T-cell (primary cell): ENCODE measurements at places on chromosomes 7 and 10.

DNA sequence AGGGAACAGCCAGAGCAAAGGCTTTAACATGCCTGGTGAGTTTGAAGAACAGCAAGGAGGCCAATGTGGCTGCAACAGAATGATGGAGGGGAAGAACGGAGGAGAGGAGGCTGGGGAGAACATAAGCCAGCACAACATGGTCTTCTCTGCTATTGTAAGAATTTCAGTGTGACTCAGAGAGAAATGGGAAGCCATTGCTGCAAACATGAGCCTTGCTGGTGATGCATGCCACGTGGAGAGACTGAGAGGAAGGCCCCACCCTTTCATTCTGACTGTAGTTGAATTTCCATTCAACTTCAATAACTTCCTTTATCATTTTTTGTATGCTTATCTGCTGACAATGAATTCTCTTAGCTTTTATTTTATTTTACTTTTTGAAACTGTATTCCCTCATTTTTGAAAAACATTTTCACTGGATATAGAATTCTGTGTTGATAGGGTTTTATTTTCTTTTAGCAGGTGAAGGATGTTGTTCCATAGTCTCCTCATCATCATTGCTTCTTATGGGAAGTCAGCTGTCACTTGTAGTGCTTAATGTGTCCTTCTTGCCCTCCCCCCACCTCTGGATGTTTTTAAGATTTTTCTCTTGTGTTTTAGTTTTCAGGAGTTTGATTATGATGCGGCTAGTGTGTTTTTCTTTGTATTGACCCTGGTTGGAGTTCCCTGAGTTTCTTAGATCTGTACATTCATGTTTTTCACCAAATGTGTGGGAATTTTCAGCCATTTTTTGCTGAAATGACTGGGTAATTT, 46.4 kb upstream of the LEP start:
- DNase-seq: no peak

DNA sequence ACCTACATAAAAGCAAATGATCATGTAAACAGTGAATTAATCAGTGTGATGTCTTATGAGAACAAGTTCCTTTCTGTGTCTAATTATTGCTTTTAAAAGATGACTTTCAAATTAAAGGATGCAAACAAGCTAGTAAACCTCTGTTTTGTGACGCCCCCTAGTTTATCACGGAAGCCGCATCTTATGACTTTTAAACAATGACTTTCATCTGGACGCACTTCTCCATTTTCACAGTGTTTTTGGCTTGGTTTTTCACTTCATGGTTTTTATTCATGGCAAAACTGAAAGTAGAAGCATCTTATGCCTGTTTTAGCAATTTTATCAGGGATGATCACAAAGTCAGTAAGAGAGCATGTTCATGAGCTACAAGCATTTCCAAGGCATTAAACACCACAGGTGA, 35.0 kb downstream of the ITGA8 start:
- no peak for DNase-seq

- DNase-seq: no peak
Observed at GRCh38 chr7:42372479-42372878, 135.5 kb upstream of the GLI3 start.

DNA sequence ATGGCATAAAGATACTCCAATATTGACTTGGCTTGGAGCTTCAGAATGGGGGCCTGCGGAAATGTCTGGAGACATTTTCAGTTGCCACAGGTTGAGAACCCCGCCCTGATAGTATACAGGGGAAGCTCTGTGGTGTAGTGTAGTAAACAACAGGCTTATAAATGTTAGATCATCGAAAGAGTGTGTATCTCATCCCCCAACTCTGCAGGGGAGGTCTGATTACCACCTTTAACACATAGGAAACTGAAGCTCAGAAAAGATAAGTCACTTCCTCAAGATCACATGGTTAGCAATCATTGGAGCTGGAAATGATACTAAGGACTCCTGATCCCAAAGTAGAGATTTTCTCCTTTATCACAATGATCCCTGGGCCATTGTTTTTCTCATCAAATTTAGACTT, 144.5 kb upstream of the BMPER start:
- DNase-seq: no peak

DNA sequence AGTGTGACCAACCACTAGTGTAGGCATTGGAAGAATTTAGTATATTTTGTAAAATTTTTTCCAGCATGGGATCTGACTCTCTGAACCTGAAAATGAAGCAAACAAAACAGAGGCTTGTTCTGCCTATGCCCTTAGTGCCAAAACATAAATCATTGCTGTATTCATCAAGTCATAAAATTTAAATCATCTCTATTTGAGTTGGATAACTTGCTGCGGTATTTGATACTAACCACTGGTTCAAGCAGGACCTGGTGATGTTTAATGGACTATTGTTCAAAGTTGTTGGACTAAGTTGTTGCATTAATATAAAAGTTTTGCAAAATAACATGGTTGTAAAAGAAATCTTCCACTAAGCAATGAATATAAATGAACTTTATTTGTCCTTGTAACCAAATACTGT, 19.8 kb upstream of the RPA3 start:
- no peak for DNase-seq

GRCh38 chr7:96674565-96674964, 35.1 kb downstream of the SEM1 start:
- DNase-seq: no peak

DNA sequence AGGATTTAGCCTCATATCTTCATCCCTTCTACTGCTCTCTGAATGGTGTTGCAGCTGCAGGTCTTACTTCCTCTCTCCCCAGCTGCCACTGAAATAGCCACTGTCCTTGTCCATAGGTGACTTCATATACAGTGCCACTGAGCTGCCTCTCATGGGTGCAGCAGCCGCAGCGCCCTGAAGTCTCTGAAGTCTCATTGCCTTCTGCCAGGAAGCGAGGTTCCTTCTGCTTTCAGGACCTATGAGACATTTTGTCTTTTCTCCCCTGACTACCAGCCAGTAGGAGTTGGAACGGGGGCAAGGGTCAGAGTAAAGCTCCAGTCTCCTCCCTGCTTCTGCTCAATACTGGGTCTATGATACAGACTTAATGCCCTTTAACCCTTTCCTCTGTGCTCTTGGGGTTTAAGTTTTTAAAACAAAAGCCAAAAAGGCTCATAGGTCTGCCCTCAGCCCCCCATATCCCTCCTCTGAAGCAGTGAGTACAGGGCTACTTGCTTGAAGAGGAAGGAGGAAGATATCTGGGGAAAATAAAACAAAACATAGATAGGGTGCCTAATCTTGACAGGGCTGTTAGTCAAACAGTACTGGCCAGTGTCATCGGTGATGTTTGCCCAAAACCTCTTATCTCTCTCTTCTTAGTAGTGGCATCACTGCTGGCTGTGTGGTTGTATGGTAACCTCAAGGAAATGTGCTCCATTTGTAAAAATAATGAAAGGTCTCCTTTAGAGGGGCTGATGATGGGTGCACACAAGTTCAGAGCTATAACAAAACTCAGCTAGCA, 7.1 kb downstream of the PLCE1 start:
- DNase-seq: no peak

DNA sequence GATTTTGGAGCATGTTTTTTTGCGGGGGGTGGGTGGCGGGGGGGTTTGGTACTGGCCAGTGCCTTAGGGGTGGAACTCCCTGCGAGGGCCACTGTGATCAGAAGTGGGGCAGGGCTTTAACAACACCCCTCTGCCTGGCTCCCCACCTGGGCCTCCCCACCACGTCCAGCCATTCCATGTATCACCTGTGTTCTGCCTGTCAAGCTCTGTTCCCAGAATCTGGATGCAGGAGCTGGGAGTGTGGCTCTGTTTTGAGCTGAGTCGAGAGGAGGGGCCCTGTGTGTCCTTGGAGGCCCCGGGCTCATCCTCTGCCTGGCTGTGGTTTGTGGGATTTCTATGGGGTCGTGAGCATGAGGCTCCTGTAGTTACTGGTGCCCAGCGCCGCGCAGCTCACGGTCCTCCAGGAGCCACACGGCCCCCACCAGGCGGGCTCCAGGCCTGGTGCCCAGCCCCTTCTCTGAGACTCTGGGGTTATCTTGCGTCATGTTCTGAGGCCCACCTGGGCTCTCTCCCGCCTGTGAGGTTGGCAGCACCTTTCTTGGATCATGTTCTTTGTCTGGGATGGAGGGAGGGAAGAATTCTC, 29.6 kb downstream of the PFKFB3 start:
- no peak for DNase-seq

GRCh38 chr7:77456696-77457095, 40.5 kb upstream of the GSAP start:
- DNase-seq: no peak

DNA sequence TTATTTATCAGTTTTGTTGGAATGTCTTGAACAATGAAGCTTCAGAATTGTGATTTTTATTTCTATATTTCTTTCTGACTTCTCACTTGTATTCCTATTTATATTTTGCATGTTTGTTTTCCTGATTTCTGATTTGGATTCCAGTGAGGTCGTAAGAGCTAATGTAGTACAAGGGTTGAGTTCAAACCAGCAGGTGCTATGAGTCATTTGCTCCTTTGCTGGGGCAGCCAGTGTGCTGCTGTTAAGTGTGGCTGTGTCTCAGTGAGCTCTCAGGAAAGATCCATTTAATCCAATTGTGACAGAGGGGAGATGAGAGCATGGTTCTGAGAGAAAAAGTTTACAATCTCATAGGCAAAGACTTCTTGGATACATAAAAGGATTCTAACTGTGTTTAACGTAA, 48.6 kb downstream of the MCU start:
- DNase-seq: no peak

DNA sequence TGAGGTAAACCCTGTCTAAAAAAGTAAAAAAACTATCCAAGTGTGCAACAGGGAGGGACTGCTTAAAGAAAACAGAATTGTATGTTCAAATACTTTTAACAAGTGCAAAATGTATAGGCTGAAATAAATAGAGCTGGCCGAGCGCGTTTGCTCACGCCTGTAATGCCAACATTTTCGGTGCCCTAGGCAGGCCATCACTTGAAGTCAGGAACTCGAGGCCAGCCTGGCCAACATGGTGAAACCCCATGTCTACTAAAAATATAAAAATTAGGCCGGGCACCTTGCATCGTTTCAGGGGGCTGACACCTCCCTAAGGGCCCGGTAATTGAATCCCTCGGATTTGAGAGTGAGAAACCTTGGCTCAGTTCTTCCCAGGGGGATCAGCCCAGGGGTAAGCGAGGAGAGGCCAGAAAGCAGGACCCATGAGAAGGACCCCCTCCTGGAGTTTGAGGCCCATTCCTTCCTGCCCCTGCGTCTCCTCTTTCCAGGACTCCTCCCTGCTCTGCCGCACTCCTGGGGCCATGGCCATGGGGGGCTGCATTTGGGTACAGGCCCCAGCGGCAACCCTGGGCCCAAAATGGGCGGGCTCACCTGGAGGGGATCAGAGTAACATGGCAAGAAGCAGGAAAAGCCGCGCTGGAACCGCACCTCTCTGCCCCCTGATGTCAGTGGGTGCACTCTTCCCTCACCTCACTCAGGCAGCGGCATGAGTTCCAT, 75.5 kb upstream of the TMEM248 start:
- DNase-seq: no peak

DNA sequence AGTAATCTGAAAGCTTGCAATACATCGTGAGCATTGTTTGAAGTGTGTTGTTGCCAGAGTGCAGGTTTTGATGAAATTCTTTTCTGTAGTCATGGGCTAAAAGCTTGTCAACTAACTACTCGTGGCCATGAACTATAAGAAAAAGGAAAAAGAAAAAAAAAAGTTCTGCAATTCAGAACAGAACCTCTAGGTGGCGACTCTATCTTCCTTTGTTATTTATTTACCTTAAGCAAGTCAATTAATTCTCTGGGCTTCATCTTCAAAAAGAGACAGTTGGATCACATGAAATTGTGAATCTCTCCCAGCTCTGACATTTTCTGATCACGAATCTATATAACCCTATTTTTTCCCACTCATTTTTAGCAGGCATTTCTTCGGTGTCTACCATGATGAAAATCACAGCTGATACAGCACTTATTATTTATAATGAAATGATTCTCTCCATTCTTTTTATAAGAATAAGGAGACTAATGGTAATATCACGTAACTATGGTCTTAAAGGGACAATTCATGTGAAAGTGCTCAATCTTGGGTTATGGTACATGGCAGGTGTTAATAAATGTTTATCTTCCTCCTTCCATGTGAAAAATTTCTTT, 18.8 kb downstream of the TMEM196 start:
- no peak for DNase-seq

DNA sequence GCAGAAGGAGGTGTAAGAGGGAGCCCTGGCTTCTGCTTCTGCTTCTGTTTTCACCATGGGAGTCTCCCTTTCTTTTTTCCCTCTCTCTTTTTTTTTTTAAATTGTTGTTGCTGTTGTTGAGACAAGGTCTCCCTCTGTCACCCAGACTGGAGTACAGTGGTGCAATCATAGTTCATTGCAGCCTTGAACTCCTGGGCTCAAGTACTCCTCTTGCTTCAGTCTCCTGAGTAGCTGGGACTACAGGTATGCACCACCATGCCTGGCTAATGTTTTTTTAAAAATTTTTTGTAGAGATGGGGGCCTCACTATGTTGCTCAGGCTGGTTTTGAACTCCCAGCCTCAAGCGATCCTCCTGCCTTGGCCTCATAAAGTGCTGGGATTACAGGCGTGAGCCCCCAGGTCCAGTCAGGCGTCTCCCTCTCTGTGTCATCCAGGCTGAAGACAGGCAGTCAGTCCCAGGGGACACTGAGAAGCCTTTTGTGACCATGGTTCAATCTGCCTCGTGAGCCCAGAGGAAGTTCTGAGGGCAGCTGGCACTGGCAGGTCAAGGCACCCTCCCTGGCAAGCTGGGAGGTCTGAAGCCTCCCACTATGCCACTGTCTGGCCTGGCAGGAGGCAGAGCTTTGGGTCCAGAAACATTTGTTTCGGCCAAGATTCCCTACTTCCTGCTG, 33.6 kb upstream of the NPFFR1 start:
- no peak for DNase-seq

GRCh38 chr7:42381161-42381560, 144.2 kb upstream of the GLI3 start:
- DNase-seq: no peak

DNA sequence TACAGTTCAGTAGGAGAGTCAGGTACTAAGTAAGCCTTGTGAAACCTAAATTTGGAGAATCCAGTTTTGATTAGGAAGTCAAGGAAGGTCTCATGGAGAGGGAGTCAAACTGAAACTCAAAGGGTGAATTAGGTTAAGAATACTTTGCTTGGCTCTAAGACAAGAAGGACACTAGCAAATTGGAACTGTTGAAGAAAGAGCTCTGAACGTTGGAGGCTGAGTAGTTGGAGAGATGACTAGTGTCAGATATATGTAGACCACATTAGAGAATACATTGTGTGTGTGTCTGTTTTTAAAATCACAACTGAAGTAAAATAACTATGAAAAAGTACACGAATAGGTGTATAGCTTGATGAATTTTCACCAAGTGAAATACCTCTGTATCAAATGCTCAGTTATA, 6.3 kb downstream of the VPS26A start:
- DNase-seq: no peak

DNA sequence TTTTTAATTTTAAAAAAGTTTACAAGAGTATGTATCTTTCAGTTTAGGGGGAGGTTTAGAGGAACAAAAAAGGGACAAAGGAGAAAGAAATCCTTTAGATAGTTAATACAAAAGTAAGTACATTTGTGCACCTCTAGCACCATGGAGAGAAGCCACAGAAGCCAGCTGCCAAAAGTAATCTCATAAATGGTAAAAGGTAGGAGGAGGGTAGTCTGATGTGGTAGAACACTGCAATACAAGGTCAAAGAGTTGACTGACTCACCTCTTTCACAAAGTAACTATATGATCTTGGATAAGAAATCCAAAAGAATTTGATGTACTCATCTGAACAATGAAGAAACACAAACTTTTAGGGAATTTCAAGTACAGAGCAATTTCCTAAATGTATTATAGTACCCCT, 68.1 kb downstream of the CNOT4 start:
- no peak for DNase-seq
